AG20443 (cell line): ENCODE measurements at places on chromosomes 6 and 20.

DNA sequence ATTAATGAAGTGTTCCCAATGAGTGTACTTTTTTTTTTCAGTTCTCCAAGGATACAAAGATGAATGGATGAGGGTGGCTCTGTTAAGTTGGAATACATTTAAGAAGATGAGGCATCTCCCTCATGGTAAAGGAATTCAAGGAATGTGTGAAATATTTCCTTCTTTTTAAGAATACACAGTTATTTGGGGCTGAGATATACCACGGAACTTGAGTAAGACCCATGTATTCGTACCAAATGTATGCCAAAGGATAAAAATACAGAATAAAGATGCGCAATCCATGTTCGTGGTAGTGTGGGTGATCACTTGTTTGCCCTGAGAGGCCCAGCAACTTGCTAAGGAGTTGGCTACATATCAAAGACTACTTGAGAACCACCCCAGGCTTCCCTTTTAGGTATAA lies 164.2 kb upstream of the TCF21 start:
- DNase-seq, result peak; percentile 32

DNA sequence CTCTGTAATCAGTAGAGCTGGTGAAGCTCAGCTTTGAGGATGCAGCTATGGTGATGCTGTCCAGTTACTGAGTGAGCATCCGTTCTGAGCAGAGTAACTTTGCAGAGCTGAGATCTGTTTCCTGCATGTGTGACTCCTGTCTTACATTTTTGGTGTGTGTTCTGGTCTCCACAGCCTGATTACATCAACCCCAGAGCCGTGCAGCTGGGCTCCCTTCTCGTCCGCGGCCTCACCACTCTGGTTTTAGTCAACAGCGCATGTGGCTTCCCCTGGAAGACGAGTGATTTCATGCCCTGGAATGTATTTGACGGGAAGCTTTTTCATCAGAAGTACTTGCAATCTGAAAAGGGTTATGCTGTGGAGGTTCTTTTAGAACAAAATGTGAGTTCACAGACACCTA lies 81.6 kb downstream of the FAM120B start:
- peak; percentile 71 for DNase-seq

DNA sequence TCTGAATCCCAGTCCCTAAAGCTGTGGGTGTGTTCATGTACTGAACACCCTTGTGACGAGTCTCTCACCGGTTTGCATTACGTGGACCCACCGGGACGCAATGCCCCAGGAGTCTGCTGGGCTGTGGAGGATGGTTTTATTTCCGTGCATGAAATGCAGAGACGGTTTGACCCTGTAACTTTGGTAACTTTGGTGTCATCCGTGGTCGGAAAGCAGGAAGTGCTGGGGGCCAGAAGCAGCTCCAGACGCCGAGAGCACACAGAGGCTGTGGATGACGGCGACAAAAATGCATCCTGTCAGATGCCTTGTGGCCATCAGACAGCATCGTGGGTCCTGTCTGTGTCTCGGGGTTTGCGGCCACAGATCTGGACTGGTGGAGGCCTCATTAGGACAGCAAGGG lies 7.2 kb downstream of the BHLHE23 start:
- no peak for DNase-seq

- DNase-seq, result peak; percentile 8
Measured at GRCh38 chr6:9428421-9429172, 986.3 kb downstream of the TFAP2A start.

- DNase-seq, result no peak
Measured at GRCh38 chr6:128500749-128501600, 19.4 kb downstream of the PTPRK start.

GRCh38 chr6:21325201-21325856 lies 268.2 kb upstream of the SOX4 start:
- no peak for DNase-seq

DNA sequence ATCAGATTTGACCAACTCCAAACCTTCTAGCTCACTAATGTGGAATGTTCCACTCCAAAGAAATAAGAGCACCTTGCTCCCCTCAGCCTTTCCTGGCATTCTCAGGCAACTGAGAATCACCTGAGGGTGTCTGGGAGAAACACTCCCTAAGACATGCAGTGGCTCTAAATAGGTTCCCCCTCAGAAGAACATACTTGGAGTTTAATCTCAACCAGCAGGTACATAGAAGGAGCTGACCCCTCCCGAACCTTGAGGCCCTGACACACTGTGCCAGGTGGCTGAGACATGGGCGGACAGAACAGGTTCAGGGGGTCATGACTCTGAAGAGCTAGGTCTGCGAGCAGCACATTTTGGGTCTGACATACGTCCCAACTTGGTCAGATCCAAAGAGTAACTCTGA lies 107.6 kb upstream of the MAP3K4 start:
- no peak for DNase-seq

DNA sequence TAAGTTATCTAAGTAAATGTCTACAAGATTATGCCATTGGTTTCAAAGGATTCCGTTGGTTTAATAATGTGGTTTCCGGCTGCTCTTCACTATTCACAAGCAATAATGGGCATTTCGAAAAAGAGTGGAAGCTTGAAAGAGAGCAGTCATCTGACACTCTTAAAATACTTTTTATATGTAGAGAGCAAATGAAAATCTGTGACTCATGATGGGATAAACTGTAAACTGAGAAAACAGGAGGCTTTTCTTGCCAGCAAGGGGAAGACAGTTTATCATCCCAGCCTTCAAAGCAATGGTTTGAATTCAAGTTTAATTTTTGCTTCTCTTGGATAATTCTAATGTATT lies 145.7 kb downstream of the KHDC1L start:
- DNase-seq, result peak; percentile 30
